ENCODE measurements at places on chromosomes 13 and 19.
A peak's percentile ranks its signal among the peaks of the same experiment; 100 is the strongest.

- DNase-seq = no peak
These were observed 174.4 kb downstream of the NUFIP1 start for GRCh38 chr13:44814836-44815235.

GRCh38 chr19:6590827-6591319 lies at the start of gene CD70:
CD70 (minus strand) TSS chr19:6591150; CDS start chr19:6591002, 148 bp downstream.
- no peak for DNase-seq

- no peak for DNase-seq
These were observed 339.2 kb downstream of the MYO16 start for GRCh38 chr13:108968566-108968965.

DNA sequence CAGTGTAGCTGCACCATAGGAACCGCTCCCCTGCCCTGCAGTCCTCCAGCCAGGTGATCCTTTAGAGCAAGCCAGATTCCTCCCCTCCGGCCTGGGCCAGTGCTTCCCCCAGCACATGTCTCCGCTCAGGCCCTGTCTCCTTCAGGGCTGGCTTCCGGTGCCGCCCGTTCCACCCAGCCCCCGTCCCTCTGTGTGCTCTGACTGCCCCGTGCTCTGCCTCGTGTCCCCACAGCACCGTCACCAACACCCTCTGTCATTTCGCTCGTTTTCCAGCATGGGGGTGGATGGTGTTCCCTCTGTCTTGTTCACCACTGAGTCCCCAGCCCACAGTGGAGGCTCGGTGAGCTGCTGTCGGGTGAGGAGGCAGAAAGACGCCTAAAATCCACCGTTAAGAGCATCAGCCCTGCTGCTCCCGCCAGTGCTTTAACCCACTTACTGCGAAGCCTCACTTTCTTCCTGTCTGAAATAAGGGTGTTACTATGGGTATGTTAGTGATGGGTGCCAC lies 54.5 kb downstream of the TSSK6 start:
- DNase-seq = no peak

DNA sequence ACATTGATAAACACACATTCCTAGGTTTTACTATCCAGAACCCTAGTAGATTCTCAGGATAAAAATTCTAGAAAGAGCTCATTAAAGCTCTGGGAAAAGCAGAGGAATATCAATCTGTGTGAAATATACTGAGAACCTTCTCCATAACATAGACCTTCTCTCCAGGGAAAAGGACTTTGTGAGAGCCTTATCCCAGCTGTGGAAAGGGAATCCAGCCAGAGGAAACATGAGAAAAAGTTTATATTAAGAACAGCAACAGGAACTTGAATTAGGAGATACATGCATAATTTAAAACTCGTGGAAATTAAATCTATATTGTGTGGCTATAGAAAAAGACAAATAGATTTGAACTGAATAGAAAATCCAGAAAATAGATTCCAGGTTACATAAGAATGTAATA lies 1639.9 kb downstream of the EFNB2 start:
- DNase-seq = no peak

DNA sequence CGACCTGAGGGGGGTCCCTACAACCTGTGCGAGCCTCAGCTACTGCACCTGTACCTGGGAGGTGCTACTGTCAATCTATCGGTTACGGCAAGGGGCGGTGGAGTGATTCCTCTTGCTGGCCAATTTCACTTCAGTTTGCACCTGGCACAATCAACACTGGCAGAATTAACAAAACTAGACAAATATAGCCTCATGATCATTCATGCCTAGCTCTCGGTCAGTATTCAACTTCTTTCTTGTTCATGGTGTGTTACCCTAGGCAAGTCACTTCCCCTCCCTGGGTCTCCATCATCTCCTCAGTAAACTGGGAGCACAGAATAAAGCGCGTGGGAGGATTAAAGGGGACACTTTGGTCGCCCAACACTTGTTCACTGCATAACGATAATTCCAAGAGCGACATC lies 618 bp downstream of the HAUS8 start:
- DNase-seq = no peak

GRCh38 chr13:80082396-80083080 lies 258.4 kb downstream of the SPRY2 start:
- no peak for DNase-seq

GRCh38 chr13:36858290-36858689 lies 39.3 kb downstream of the RFXAP start:
- peak; percentile 90 for DNase-seq

DNA sequence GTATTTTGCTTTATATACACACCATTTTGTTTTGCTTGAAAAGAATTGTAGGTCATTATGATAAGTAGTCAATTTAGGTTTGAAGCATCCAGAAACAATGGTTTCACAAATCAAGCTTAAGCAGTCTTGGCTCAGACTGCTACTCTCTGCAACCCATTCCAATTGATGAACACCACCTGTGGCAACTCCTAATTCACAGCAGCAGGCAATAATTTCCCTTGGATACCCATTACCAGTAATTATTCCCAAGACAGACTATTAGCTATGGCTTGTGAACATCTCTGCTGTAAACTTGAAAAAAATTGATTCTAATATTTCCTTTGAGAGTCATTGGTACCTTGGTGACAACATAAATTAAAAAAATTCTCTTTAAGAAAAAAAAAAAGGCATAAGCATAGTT lies 299.3 kb upstream of the SLITRK6 start:
- DNase-seq = no peak

DNA sequence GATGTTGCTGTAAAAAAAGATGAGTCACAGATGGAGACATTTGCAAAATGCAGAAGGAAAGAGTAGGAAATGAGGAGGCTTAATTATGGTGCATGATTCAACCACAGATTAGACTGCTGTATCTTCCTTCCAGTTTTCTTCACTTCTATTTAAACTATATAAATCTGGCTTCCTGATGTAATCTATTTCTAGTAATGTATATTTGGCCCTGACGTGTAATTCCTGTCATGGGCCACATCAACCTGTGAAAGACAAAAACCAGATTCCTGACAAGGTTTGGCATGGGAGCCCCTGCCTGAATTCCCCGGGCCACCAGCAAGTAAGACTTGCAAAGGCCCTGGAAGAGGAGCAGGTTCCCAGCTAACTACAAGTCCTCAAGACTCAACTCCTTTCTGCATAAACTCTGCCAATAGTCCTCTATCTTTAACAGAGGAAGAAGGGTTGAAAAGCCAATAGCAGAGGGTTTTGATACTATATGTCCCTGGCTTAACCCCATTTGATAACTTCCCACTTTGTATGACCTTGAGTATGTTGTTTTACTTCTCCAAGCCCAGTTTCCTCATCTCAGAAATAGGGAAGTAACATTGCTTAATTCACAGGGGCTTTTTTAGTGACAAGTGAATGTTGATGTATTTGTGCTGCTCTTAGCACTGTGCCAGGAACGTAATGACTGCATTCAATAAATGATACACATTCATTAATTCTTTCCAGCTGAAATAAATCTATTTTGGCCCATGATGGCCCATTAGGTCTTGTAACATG lies 172.7 kb downstream of the SPRY2 start:
- DNase-seq = peak; percentile 83

DNA sequence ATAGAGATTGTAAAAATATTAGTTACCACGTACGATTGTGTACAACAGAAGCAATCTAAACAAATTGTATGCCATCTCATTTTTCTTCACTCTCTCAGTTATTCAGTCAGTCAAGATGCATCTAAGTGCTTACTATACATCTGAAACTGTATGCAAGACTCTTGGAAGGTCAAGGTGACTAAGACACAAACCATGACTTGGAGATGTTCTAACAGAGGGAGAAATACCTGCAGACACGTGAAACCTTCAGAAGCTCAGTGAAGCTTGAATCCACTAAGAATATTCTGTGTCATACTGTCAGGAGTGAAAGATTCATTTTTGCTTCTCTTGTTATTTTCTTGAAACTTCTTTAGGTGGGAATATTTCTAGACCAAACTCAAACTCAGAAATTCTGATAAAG lies 365.4 kb downstream of the ITGBL1 start:
- no peak for DNase-seq

GRCh38 chr13:67147342-67148133 lies 82.6 kb downstream of the PCDH9 start:
- DNase-seq = no peak

DNA sequence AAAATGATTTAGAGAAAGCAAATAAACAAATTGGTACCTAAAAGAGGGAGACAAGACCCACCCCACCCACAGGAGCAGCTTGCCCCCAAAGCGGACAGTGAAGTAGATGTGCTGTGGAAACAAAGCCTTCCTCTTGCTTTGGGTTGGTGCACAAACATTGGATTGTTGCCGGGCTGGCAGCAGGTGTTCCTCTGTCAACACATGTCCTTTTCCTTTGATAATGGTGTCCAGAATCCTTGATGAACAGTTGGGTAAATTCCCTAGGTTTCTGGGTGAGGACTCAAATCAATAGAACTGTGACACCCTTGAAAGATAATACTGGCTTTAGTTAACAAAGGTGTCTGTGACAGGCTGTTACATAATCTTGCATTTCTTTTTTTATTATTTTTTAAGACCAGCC lies 311.8 kb downstream of the SPRY2 start:
- DNase-seq = no peak

GRCh38 chr19:19679176-19680073 lies 10.8 kb downstream of the ZNF101 start:
- DNase-seq = no peak

- peak; percentile 48 for DNase-seq
These were observed 83.2 kb downstream of the RUBCNL start for GRCh38 chr13:46303742-46304385.
